Left lung (tissue), 14 donors: ENCODE measurements at places on chromosomes 5 and 9. TPM values are rescaled to one million over a fixed set of nuclear protein-coding genes. Genes with fewer than 3 reads are reported as not detected.

- DNase-seq = no peak
Measured at GRCh38 chr5:144089401-144090021, 80.9 kb downstream of the YIPF5 start.

The SPATA31C1 gene
- not detected for total RNA-seq

DNA sequence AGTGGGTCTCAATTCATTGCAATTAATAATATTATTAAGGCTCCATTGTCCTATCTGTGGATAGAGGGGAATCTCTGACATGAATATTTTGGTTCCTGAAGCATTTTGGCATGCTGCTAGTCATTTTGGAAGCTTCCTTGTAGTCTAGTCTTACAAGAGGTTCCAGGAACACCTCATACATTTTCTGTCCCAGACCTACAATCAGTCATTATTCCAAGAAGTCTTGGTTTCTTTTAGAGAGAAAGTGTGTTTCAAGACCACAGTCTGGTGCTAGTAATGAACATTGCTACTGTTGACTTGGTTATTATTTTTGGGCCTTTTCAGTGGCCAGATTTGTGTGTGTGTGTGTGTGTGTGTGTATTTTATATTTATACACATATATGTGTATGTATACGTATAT lies 98.9 kb downstream of the ERCC6L2 start:
- no peak for DNase-seq

The FOXD4L3 gene
- total RNA-seq = not detected

DNA sequence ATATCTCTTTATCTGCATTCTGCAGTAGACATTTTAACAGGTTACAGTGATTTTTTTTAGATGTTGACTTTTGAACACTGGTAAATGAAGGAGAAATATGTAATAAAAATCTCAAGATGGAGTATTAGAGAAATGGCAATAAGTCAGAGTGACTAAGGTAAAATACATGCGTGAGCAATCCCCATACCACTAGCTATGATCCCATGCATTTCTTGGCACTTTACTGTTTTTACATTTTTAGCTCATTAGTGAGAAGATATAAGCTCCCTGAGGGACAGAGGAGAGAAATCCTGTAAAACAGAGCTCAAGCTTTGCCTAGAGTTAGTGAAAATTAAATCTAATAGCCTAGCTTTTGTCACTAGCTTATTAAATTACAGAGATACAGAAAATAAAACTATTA lies 181.9 kb upstream of the TRPM3 start:
- no peak for DNase-seq

GRCh38 chr5:124230456-124230855 lies 516.0 kb downstream of the ZNF608 start:
- no peak for DNase-seq

GRCh38 chr5:174217527-174217926 lies 172.0 kb downstream of the NSG2 start:
- no peak for DNase-seq

- DNase-seq = no peak
Measured at GRCh38 chr5:149268928-149269557, 2.6 kb upstream of the AFAP1L1 start.

DNA sequence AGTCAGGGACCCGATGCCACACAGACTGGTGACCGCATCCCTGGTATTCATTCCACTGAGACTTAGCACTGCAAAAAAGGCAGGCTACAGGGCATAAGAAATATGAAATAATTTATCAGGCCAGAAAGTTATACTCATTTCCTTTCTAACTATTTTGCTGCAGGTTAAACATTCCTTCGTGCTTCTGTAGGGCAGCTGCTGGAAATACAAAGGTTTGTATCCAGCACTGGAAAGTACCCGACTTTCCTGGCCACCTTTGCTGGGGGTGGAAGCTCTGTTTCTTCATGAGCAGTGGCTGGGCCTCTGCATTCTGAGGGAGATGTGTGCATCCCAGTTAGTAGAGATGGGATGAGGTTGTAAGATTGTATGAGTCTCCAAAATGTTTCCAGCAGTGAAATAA lies 478.6 kb upstream of the WWC1 start:
- DNase-seq = no peak

DNA sequence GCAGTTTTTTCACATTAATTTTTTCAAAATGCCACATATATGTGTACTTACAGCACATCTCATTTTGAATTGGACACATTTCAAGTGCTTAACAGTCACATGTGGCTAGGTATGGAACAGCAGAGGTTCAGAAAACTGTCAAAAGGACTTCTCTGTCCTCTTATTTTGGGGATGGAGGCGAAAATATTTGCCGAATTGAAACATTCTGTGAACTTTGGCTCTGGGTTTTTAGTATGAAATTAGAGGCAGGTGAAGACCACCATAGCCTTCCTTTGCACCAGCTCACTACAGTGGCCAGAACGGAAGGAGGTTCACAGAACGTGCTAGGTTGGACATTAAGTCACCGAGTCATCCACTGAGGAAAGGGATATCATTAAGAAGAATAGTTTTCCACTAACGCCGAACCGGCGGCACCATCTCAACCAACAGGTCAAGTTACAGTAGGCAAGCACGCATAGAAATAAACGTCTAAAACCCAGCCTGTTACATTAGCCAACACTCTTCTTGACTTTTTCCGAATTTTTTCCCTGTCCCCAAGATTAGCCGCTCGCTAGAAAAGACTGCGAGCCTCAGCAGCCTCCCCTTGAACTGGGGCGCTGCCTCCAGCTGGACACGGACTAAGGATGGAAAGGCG lies 1.8 kb upstream of the TLE4 start:
- DNase-seq = no peak

The WASHC1 gene
- 10.5 TPM for total RNA-seq

DNA sequence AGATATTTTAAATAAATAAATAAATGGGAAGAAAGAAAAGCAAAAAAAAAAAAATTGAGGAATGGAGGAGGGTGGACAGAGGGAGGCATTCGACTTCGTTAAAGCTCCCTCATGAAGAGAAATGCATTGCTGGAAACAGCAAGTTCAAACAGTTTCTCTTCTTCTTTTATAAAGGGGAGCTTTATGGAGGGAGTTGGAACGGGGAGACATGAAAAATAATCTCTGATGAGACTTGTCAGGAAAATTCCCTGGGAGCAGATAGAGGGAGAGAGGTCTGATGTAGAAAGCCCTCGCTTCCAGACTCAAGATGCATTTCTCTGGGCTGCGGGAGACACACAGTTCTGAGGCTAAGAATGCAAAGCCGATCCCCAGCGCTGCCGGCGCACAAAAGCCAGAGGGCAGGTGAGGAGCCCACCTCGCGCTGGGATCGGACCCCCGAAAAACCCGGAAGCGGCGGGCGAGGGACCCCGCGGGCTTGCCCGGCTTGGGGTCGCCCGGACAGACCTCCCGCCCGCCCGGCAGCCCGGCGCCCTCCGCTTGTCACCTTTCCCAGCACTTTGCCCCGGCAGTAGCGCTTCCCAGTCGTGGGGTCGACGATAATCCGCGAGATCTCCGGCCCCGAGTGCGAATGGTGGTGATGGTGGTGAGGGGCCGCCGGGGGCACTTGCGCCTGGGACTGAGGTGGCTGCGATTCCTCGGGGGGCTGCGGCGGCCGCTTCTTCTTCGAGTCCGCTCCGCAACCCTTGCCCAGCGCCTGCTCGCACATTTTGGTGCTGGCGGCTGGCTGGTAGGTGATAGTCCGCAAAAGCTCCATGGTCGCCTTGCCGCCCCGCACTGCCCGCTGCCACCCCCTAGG lies 512 bp downstream of the PLK2 start:
- peak; percentile 47 for DNase-seq

GRCh38 chr9:31321256-31321655 lies 1063.2 kb upstream of the ACO1 start:
- no peak for DNase-seq

DNA sequence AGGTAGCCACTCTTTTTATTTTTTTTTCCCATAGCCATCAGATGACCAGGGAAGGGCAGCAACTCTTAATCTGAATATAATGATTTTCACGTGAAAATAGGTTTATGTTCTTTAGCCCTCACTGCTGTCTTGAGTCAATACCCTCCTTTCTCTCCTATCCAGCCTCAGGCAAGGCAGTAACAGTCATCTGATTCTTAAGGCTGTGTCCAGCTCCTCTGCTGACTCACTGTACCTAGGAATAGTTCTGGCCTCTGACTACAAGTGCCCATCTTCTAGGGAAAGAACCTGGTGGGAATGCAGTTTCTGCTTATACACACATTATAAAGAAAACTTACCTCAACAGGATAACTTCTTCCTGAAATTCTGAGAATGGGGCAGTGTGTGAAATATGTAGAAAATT lies 30.7 kb downstream of the DHX29 start:
- DNase-seq = no peak

GRCh38 chr9:35696520-35697215 lies 6.9 kb upstream of the TPM2 start:
- DNase-seq = peak; percentile 24

GRCh38 chr9:95666785-95667155 lies 150.0 kb upstream of the PTCH1 start:
- DNase-seq = no peak

The NTRK2 gene
- 0.29 TPM for total RNA-seq

- no peak for DNase-seq
Measured at GRCh38 chr5:117461403-117461802, 886.8 kb upstream of the SEMA6A start.

- DNase-seq = no peak
Measured at GRCh38 chr5:124961521-124961920, 215.1 kb upstream of the ZNF608 start.

- DNase-seq = no peak
Measured at GRCh38 chr9:95611354-95611753, 94.6 kb upstream of the PTCH1 start.

The CTNND2 gene
- total RNA-seq = 1.2 TPM

- DNase-seq = no peak
Measured at GRCh38 chr9:19286634-19287188, 56.2 kb downstream of the DENND4C start.

The CYSRT1 gene
- 0.44 TPM for total RNA-seq

The SHB gene
- 26.7 TPM for total RNA-seq

DNA sequence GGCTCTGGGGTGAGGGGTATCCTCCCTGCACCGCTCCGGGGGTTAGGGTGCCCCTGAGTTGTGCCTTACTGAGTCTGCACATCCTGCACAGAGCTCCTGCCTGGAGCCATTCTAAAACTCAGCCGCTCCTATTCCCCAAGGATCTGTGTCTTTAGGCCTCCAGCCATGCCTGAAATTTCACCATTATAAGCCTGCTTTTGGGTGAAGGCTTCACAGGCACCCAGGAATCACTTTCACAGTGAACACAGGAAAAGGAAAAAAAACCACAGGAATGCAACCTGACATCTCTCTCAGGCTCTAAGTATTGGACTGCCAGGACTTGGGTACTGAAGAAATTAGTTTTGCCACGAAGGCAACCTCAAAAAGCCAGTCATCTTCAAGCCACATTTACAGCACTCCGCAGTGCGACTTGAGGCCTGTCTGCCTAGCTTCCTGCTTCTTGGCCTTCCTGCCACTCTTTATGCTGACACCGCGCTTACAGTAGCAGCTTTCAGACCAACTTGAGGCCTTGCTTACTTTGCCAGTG lies 30.9 kb downstream of the GALNT10 start:
- no peak for DNase-seq

DNA sequence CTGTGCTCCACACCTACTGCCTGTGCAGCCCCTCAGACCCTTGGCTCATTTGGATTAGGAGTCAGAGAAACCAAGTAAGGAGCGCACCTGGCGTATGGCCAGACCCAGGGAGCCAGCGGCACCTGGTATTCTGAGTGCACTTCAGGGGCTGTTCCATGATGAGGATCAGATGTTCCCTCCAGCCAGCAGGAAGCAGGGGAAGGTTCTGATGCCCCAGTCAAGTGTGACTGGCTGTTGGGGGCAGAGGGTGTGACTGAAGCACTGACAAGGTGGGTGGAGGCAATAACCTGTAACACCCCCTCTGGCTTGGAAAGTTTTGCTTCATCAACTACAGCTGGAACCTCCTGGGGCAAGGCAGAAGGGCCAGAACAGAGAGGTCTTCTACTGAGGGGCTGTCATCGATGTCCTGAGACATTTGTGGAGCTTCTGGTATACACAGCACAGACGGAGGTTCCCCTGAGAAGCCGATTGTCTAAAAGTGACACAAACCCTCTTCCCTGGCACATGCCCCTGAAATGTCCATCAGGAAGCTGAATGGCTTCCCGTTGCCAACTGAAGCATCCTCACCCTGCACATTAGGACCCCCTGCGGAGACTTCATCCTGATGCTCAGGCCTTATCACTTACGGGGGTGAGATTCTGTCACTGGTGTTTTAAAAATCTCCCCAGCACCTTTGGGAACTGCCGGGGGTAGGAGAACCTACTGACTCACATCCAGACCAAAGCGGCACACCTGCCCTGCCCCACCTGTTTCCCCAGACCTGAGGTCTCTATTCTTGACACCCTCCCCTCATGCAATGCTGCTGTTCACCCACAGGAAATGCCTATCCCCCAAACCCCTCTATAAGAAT lies 21.1 kb downstream of the TRAF1 start:
- no peak for DNase-seq

The DMRT2 gene
- total RNA-seq = 0.35 TPM

The FGFR4 gene
- 14.8 TPM for total RNA-seq

The TNIP1 gene
- 111 TPM for total RNA-seq

DNA sequence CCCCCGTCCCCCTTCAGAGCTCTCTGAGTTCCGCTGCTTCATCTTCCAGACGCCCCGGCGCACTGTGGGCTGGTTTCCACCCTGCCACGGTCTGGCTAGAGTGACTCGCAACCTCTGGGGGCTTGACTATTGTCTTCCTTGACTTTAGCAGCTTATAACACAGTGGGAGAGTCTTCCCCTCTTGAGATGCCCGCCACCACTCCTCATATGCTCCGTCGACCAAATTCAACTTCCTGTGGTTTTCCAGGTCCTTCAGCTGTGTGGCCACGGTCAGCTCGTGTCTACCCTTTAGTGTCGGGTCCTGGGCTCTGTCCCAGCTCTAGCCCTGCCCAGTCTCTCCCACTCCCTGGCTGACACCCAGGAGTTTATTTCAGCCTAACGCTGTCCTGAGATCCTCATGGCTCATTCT lies 28.2 kb upstream of the NCS1 start:
- DNase-seq = no peak

- DNase-seq = no peak
Measured at GRCh38 chr9:20512636-20513035, 109.7 kb downstream of the MLLT3 start.

- DNase-seq = no peak
Measured at GRCh38 chr5:58274191-58274590, 185.7 kb downstream of the PLK2 start.

DNA sequence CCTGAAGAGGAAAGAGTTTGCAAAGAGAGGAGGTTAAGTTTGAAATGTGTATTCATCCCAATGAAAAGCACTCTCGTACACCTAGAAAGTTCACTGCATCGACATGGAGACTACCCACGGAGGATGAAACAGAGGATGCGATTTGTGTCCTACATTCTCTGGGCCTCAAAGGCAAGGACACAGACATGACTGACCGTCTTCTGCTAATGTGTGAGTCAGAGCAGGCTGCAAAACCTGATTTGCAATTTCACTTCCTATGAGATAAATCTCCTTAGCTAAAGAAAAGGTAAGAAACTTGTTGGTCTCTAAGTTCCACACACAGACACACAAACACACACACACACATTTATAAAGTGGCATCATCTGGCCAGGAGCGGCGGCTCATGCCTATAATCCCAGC lies 98.6 kb downstream of the GNAQ start:
- DNase-seq = no peak

- DNase-seq = no peak
Measured at GRCh38 chr9:84860249-84861115, 191.0 kb downstream of the NTRK2 start.
